ENCODE measurements at places on chromosomes 3 and 15.

DNA sequence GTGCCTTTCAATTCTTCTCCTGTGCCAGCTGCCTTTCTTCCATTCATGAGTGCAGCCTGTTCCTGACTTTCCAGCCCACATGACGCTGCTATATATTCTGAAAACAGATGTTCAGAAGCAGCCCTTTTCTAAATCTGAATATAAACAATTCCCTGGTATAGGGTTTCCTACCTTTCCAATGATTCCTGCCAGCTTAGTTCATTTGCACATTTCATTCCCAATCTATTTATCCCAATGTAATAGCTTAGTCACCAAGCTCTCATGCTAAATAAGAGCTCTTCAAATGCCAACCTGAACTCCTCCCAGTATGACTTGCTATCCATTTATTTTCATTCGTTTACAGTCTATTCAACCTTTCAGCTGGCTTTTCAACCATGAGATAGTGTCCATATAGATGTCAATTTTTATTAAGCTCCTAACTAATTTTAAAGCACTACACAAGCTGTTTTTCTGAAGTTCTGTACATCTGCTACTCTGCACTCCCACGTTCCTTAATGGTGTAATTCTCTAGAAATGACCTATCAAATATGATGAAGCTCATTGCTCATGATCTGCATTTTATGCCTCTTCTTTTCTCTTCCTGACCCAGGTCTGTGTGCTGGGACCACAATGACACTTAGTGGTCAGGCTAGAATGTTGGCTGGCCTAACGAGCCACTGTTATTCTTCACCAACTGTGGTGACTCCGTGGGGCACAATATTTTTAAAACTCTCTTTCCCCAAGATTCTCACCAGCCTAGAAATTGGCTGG is 605.0 kb upstream of the TBL1XR1 start:
- no peak for DNase-seq

- no peak for DNase-seq
Measured at GRCh38 chr3:197522183-197522715, 33.5 kb downstream of the BDH1 start.

- no peak for DNase-seq
Measured at GRCh38 chr3:138354376-138354775, 6.0 kb downstream of the MRAS start.

- no peak for DNase-seq
Measured at GRCh38 chr15:38576837-38577236, 12.2 kb upstream of the RASGRP1 start.

DNA sequence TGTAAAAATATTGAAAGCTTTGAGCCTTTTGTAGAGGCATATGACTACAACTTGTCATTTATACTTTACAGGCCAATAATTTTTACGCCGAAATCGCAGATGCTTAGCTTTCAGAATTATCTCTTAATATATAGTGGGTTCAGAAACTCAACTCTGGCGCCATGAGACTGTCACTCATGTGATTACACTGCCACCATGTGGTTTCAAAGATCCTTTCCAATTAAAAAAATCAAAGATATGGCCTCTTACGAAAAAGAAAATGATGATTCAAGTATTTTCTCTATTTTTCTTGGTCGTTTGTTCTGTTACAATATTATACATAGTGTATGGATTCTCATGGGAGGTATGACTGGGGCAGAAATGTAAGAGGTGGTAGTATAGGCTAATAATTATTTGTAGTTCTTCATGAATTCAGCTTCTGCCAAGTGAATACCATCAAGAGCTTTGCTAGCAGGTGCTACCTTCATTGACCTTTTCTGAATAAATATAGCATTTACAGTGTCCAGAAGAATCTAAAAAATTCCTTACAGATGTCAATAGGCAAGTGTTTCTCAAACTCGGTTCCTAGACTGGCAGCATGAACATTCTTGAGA is 751.7 kb upstream of the GOLIM4 start:
- no peak for DNase-seq

- DNase-seq, result peak; percentile 65
Measured at GRCh38 chr15:48389691-48390143, 58.5 kb downstream of the DUT start.

DNA sequence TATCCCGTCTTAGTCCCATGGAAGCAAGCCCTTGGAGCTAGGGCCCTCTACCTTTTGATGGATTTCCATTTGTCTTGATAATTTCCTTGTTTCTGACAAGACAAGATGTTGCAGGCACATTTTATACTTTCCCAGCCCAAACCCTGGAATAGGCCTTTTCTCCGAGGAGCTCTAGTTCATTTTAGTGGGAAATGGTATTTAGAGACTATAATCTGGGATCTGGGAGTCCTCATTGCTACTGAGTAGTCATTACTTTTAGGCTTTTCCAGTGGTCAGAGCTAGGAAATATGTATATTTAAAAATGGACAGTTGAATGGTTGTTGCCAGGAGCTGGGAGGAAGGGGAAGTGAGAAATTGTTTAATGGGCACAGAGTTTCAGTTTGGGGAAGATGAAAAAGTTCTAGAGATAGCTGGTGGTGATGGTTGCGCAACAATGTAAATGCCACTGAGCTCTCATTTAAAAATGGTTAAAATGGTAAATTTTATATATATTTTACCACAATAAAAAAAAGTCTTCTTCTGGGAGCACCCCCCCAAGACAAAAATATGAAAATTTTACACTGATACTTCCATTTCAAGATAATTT is 31.6 kb downstream of the MLH1 start:
- DNase-seq, result no peak

DNA sequence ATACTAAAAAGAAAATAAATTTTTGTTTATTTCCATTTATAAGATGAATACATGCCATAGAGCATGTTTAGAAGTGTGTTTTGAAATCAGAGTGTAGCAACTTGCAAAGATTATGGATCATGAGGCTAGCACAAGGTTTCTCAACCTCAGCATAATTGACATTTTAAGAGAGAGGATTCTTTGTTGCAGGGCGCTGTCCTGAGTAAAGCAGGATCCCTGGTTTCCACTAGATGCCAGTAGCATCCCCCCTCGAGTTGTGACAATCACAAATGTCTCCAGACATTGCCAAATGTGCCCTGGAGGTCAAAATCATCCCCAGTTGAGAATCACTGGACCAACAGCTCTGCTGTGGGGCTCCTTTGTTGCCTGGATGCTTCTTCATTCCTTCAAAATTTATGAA is 128.5 kb upstream of the RBMS3 start:
- DNase-seq, result no peak

DNA sequence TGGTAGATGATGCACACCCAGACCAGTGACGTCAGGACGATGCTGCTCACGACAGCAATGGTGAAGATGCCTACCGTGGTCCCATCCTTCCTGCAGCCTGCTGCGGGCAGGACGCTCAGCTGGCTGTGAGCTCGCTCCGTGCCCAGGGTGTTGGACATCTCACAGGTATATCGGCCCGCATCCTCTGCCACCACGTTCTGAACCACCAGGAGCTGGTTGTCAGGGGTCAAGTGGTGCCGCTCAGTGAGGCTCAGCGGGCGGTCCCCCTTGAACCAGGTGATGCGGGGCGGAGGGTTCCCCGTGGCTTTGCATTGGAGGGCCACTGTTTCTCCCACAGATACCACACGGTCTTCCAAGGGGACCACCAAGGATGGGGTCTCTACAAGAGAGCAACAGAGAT is 117.8 kb downstream of the LRIG1 start:
- DNase-seq, result no peak

DNA sequence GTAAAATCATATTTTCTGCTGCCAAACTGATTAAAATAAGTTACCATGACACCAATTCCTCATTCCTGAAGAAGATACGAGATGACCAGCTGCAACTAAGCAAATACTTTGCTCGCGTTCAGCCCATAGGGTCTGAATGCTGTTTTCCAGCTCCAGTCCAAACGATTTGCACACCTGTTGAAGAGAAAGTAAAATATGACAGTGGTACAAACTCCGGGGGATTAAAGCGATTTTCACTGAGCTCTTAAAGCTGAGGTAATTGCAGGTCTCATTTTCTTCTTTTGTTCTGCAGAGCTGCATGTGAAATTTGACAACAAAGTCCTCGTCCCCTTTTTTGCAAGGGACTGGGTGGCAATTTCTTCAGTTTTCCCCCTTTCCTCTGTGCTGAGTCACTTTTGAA is 118.4 kb downstream of the NR2F2 start:
- no peak for DNase-seq

- DNase-seq, result peak; percentile 39
Measured at GRCh38 chr3:11134794-11135193, 19.5 kb upstream of the HRH1 start.

DNA sequence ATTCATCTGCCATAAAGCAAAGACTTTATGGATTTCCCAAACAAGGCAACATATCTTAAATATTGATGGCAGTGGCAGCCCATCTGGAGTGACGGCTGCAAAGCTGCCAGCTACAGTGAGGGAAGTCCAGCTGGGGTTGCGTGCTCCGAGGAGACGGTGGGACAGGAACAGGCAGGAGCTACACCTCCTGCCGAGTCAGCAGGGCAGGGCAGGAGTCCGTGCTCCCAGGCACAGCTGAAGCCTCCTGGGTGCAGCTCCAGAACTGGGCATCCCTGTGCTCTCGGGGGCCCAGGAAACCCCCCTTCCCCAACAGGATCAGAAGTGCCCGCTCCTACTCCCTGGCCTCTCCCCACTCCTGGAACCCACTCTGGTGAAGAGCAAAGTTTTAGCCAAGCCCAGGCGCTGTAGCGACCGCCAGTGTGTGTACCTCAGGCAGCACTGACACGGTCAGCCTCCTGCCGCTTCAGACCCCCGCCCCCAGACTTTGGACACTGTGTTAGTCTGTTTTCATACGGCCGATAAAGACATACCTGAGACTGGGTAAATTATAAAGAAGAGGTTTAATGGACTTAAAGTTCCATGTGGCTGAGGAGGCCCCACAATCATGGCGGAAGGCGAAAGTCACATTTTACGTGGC is 556.4 kb upstream of the CCDC54 start:
- no peak for DNase-seq

GRCh38 chr15:22810033-22810852 is 23.8 kb downstream of the NIPA1 start:
- no peak for DNase-seq

DNA sequence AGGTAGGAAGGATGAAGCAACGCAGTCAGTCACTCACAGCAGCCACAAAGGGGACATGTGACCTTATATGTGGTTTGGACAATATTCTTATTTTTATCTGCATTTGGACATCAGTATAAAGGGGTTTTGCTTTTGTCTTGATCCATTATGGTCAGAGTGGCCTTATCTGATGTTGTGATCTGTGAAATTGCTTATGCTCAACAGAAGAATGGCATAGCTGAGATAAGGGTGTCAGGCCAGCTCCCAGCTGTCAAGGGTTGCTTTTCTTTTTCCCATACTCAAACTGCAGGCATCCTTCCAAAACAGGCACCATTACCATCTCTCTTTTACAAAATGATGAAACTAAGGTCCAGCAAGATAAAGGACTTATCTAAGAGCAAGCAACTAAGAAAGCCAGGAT is 28.1 kb downstream of the DCLK3 start:
- no peak for DNase-seq

GRCh38 chr3:98734735-98735134 is 28.4 kb upstream of the ST3GAL6 start:
- no peak for DNase-seq

GRCh38 chr15:51759557-51760070 is 8.2 kb downstream of the TMOD2 start:
- DNase-seq, result peak; percentile 82

GRCh38 chr3:76949033-76949432 is 90.9 kb upstream of the ROBO2 start:
- no peak for DNase-seq

- DNase-seq, result no peak
Measured at GRCh38 chr15:57403566-57404325, 27.4 kb downstream of the CGNL1 start.

GRCh38 chr3:189845069-189845468 is 213.9 kb downstream of the TP63 start:
- DNase-seq, result no peak

DNA sequence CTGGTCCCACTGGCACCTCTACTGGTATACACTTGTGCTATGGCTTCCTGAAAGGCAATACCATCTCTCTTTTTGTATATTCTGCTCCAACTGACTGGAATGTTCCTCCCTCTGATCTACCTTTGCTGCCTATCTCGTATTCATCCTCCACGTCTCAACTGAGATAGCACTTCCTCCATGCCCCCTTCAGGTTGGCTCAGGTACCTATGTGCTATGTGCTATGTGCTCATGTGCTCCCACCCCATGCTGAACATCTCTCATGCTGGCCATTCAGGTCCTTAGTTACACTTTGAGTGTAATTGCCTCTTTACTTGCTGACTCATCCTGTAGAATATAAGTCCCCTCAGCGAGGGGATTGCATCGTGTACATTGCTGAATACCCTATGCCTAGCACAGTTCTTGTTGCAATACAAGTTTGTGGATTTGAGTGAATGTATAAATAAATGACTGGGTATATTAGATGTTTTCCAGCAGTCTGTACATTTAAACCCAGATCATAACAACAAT is 156.9 kb downstream of the SOX2 start:
- no peak for DNase-seq

- DNase-seq, result no peak
Measured at GRCh38 chr3:52939600-52939999, 42.3 kb upstream of the STIMATE start.

DNA sequence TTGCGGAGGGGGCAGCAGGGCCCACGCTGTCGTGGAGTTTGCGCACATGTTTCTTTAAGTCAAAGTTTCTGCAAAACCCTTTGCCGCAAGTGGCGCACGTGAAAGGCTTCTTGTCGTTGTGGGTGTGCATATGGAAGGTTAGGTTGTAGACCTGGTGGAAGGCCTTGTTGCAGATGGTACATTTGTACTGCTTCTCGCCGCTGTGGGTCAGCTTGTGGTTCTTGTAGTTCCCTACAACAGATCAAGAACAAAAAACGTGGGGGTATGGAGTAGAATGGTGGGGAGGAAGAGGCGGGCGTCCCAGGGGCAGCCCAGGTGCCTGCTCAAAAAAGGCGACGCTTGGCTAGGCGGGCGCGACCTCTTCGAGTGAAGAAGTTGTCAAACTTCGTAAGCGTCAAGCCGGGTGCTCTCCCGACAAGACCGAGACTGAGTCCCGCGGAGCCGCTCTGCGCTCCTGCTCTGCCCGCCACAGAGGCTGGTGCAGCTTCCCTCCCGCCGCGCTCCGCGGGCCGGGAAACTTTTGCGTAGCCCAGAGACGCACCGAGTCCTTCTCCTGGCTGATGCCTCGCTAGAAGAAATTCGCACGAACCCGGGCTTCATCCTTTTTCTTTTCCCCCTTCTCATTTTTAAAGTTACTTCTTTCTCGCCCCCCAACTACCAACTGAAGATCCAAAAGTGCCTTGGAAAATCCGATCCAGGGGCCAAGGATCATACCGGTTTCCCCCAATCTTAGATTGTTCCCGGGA is 3.1 kb downstream of the FEZF2 start:
- no peak for DNase-seq

DNA sequence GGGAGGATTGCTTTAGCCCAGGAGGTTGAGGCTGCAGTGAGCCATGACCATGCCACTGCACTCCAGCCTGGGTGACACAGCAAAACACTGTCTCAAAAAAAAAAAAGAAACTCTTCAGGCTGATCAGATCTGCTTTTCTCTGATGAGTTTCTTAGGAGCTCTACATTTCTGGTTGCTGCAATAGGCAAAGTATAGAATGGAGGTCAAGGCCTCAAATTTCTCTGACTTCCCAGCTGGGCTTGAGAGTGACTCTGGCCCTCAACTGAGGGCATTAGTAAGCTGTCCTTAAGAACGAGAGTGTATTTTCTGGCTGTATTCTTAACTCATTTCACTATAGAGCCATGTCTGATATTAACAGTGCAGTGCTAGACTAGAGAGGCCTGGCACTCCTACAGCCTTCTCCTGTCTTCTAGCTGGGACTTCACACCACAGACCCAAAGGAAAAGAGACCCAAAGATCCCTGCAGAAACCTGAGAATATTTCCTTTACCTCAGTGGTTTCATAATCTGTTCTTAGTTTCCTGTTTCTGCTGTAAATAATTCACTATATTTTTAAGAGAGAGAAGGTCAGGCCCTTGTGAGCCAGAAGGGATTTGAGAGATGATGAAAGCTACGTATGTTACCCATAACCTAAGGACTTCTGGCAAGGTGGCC is 2.0 kb upstream of the NR1I2 start:
- DNase-seq, result no peak

All from GM04503 (cell line).